CD4-positive, alpha-beta memory T cell (primary cell): ENCODE measurements at places on chromosomes 4 and X.
A peak's percentile ranks its signal among the peaks of the same experiment; 100 is the strongest.

GRCh38 chrX:96314985-96315384 lies 369.7 kb upstream of the DIAPH2 start:
- no peak for DNase-seq

DNA sequence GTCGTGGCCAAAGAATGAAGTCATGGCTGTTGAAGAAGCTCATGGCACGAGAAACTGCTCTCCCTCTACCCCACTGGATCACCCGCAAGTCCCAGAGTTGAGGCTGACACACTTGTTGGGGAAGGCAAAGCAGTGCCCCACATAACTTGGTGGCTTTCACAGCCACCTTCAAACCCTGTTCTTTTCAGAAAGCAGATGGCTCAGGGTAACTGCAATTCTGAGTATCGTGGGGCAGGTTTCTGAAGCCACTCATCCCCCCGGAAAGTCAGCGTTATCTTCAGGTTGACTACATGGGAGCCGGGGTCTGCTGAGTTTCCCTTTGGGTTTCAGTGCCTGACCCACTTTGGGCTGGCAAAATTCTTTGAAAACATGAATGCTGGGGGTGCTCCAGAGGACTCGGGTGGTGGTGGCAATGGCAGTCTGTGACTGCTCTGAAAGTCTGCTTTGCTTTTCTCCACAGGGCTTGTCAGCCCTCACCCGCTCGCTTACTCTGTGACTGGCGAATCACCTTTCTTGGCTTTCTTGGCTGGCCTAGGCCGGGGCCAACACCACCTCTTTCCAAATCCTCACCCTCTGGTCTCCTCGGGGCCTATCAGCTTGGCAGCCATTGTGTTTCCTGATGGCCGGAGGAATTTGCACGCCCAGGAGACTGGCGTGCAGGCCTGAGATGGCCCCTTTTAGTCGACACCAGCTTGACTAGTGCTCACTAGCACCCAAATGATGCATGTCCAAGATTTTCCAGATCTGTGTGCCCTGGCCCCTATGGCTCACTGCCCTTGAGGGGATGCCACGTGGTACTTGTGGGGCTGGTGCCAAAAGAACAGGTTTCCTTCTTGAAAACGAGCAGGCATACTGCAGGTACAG lies 7.3 kb downstream of the PPP1R3F start:
- DNase-seq, result no peak

DNA sequence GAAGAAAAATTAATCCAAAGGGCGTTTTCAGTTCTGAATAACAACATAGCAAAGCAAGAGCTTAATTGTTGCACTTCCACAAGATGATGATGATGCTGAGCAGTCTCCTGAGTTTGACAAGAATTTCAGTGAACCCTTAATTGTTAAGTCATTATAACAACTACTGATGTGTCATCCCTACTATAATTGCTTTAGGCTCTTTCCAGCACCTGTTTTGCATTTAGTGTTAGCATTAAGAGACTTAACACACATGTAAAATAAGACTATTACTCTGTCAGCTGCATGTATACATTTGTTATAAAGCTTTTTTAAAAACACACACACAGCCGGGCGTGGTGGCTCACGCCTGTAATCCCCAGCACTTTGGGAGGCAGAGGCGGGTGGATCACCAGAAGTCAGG lies 37.9 kb upstream of the GALNT7 start:
- DNase-seq, result no peak

DNA sequence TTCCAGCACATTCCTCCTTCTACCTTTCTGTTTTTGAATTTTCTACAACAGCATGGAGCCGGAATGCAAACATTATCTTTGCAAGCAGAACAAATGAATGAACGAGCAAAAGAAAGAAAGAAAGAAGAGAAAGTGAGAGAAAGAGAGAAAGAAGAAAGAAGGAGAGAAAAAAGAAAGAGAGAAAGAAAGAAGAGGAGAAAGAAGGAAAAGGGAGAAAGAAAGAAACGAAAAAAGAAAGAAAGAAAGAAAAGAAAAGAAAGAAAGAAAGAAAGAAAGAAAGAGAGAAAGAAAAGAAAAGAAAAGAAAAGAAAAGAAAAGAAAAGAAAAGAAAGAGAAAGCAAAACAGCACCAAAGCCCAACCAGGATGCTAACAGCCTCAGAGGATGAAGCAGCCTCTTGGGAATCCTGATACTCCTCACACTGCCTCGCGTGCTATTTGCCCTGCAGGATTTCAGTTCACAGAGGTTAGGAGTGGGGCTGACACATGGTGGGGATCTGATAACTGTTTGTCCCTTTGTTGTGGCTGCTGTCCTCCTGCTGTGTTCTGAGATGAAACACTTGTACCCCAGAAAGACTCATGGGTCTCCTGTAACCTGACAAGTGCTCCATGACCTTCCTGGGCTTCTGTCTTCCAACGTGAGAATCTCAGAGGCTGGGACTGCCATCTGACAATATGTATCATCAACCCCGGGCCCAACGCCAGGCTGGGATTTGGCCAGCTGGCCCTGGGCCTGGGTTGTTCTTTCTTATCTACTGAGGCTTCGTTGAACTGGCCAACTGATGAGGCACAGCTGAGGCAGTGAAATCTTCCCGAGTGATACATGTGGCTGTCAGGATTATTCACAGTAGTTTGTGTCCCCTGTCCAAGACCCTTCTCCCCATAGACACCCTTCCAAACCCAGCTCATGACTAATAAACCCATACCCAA lies 61.0 kb downstream of the SEPSECS start:
- no peak for DNase-seq

GRCh38 chr4:10554694-10555093 lies 97.5 kb upstream of the ZNF518B start:
- DNase-seq, result peak; percentile 21

DNA sequence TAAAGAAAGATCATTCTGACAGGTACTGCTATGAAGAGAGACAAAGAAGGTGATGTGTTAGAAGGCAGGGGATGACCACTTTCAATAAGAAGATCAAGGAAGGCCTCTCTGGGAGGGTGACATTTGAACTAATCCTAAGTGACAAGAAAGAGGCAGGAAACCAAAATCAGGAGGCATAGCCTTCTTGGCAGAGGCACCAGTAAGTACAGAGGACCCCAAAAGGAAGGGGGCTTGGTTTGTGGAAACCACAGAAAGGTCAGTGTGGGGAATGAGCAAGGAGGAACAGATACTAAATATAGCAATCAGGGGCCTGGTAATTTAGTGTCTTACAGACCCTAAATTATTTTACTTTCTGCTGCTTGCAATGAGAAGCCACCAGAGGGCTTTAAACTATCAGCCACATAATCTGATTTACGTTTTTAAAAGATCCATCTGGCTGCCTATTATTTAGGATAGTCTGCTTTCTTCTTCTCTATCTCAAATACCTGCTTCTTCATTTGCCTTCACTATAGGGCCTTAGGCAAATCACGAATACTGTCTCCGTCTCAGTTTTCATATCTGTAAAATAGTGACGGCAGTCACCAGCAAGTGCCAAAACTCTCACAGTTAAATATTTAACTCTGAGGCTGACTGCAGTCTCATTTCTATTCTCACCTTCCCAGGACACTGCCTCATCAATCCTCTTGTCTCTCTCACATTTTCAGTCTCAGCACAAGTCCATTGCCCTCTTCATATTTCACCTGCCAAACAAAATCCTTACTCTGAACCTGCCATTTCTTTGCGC lies 16.7 kb downstream of the NR3C2 start:
- DNase-seq, result no peak

GRCh38 chr4:78613522-78614321 lies 62.2 kb downstream of the ANXA3 start:
- no peak for DNase-seq

GRCh38 chr4:74715706-74716435 lies 78.5 kb downstream of the BTC start:
- no peak for DNase-seq
